Activated T-cell treated with anti-CD3 and anti-CD28 coated beads, Interleukin-2, amount 50 U/mL, for 1 hour (primary cell): ENCODE measurements at places on chromosomes 12 and 14.

- no peak for DNase-seq
Observed at GRCh38 chr12:100017056-100017455, 32.3 kb upstream of the ANKS1B start.

GRCh38 chr12:95740751-95741150 is 49.8 kb downstream of the NTN4 start:
- DNase-seq, result no peak

GRCh38 chr12:62684570-62685295 is 218.1 kb downstream of the MON2 start:
- no peak for DNase-seq

- no peak for DNase-seq
Observed at GRCh38 chr14:100524233-100524932, 62.8 kb downstream of the BEGAIN start.

DNA sequence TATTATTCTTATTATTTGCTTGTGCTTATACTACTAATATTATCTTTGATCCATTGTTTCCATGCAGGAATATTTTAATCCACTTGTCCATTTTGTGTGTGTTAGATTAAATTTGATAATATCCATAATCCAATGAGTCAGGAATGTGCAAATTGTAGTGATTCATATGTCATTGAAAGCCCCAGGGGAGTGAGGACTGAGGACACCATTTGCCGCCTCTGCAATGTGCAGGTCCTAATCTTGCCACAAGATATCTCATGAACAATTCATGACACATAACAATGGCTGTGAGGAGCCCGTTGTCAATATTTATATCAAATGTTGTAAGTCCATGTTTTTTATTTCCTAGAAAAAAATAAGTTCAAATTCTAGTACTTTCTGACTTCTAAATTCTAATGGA is 250.5 kb downstream of the ZFP36L1 start:
- no peak for DNase-seq

DNA sequence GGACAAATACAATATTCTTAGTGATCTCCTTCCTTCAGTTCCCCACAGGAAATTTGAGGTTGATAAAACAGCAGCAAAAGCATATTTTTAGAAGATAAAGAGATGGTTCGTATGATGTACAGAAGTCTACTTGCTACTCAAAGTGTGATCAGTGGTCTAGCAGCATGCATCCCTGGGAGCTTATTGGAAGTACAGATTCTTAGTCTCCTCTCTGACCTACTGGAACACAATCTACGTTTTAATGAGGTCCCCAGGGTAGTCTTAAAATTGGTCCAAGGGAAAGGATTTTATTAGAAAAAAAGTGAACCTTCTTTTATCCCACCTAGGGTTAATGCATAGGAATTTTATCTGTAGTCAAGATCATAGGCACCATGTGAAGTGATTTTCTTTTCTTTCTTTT is 703.4 kb downstream of the NRXN3 start:
- DNase-seq, result no peak

GRCh38 chr14:105168496-105168978 is at the start of gene JAG2:
Gene JAG2, minus strand, starts transcription at chr14:105168776. Its CDS starts 356 bp downstream, at chr14:105168420.
- peak; percentile 67 for DNase-seq

DNA sequence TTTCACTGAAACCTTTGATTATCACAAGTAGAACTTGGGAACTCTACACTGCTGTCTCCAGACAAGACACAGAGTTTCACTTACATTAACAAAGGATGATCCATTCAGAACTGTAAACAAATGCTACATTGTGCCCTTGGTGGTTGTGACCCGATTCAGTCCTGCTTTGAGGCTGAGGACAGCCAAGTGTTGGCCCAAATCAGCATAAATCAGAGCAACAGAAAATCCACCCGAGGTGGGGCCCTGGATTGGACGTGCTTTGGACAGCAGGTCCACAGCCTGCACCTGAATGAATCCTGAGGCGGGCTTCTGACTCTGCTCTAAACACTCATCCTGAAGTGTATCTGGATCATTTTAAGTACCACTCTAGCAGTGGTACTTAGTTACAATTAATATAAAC is 68.8 kb downstream of the PPP2R5C start:
- no peak for DNase-seq

GRCh38 chr14:55707365-55707804 is 127.4 kb downstream of the KTN1 start:
- DNase-seq, result no peak

- no peak for DNase-seq
Observed at GRCh38 chr14:97280526-97280925, 483.3 kb downstream of the VRK1 start.

DNA sequence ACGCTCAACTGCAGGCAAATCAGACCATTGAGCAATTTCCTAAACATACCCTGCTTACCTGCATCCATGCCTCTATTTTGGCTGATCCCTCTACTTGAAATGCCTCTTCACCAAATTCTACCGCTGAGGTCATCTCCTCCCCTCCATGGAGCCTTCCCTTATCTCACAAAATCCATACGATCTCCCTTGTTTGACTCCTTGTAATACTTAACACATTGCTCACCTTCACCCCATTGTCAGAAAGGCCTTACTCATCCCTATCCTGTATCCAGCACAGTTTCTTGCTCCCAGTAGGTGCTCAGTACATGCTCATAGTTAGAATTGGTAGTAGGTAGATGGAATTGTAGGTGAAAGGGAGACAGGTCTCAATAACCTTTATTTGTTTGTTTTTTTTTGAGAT is 5.4 kb downstream of the DDN start:
- no peak for DNase-seq

DNA sequence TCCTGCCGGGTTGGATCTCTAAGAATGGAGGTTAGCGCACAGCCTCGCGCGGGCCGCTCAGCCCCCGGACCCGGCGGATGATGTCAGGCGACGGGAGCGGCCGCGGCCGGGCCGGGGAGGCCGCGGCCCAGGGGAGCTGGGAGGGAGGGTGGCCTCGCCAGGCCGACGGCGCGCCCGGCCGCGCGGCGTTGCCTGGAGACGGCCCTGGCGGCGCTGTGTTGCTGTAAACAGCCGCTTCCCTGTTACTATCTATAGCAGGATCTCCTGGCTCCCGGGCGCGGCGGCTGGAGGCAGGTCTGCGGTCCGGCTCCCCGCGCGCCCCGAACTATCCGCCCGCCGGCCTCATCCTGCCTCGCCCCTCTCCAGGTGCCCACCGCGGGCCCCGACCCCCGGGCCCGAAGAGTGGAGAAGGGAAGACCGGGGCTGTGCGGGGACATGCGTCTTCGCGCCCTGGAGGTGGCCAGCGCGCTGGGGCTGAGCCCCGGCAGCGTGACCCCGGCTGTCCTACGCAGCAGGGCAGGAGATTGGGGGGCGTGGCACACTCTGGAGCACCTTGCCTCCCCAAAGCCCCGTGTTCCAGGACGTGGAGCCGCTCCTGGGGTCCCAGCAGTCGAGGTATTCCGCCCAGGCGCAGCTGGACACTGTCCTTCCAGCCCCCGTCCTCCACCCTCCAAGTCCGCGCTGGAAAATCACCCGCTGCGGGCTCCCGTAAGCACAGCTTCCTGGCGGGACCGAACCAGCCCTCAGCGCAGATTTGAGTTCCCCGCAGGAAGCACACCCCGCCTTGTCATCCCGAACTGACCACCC is 1.4 kb upstream of the FOS start:
- peak; percentile 77 for DNase-seq

- no peak for DNase-seq
Observed at GRCh38 chr14:65115615-65116014, 13.3 kb upstream of the MAX start.
